Psoas muscle (tissue), 8 donors: ENCODE measurements at places on chromosomes 7 and 10. TPM values are rescaled to one million over a fixed set of nuclear protein-coding genes. Genes with fewer than 3 reads are reported as not detected.

GRCh38 chr7:100013328-100013676 lies 2.1 kb upstream of the ZKSCAN1 start:
- H3K27ac ChIP-seq, result no peak overlapping the region
- peaks cover 17% of the 10 kb centered on the region for H3K4me1 ChIP-seq
- no peaks in the 10 kb centered on the region for H3K27me3 ChIP-seq
- H3K4me3 ChIP-seq, result no peak overlapping the region
- DNase-seq, result no peak

Gene LRRN3
- total RNA-seq, result 0.46 TPM

Gene CCDC146
- total RNA-seq, result 1.7 TPM

DNA sequence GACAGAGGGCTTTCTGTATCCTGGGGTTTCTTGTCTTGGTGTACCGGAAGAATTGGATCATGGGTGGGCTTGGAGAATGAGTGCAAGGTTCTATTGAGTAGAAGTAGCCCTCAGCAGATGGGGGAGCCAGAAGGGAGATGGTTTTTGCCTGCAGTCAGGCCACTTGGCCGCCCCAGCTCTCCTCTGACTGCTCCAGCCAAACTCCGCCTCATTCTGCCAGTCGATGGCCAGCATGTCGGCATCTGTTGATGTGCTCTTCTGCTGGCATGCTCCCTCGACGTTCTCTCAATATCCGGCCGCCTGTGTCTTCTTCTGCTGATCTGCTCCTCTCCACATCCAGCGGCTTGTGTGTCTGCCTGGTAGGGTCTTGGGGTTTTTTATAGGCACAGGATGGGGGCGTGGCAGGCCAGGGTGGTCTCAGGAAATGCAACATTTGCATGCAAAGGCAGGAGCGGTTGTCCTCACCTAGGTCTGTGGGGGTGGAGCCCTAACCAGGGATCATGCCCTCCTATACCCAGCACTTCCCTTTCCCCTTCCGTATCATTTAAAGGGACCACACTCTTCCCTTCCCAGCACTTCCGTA lies 40.2 kb upstream of the TNS3 start:
- no peaks in the 10 kb centered on the region for H3K36me3 ChIP-seq
- no peak overlapping the region for H3K4me3 ChIP-seq
- H3K27ac ChIP-seq, result no peak overlapping the region
- no peaks in the 10 kb centered on the region for H3K4me1 ChIP-seq
- DNase-seq, result no peak

Gene CTNNA3
- total RNA-seq, result 30.9 TPM

- peaks cover 4% of the 10 kb centered on the region for H3K4me1 ChIP-seq
- H3K36me3 ChIP-seq, result no peaks in the 10 kb centered on the region
- no peak overlapping the region for H3K27ac ChIP-seq
Observed at GRCh38 chr10:77859200-77859864, 67.2 kb downstream of the DLG5 start.

GRCh38 chr10:851901-852300 lies 79.6 kb downstream of the LARP4B start:
- no peak for DNase-seq
- no peaks in the 10 kb centered on the region for H3K27me3 ChIP-seq
- no peak overlapping the region for H3K4me3 ChIP-seq
- H3K4me1 ChIP-seq, result peaks cover 4% of the 10 kb centered on the region

- H3K27me3 ChIP-seq, result no peaks in the 10 kb centered on the region
- no peak overlapping the region for H3K27ac ChIP-seq
- no peak overlapping the region for H3K4me3 ChIP-seq
- DNase-seq, result no peak
- peaks cover 5% of the 10 kb centered on the region for H3K36me3 ChIP-seq
- H3K4me1 ChIP-seq, result peaks cover 12% of the 10 kb centered on the region
Observed at GRCh38 chr10:86443069-86443468, 76.5 kb upstream of the GRID1 start.

Gene SPDYE8
- total RNA-seq, result not detected

DNA sequence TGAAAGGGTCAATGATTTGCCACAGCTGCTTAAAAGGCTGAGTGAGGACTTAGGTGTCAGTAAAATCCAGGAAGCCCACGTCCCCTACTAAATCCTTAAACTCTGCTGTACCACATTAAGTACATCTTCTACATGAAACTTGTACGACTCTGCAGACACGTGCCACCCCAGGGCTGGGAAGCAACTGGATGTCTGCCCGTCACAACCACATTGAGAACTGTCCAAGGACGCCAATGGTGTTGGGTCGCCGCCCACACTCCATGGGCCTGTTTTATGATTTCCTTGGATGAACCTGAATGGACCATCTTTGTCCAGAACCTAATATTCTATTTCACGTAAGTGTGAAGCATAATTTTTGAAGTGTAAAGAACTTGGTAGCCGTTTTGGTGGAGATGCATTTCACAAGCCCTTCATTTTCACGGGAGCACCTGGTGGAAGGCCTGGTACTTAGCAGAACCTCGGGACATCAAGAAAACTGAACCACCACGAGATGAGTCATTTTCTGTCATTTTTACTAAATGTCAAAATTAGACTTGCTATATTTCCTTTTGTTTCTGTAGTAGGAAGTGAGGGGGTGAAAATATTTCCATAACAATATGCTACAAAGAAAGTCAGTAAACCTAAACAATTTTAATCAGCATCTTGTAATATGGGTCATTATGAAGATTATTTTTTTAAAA lies 134.9 kb downstream of the SFMBT2 start:
- peak; percentile 27 for DNase-seq
- no peaks in the 10 kb centered on the region for H3K36me3 ChIP-seq
- no peaks in the 10 kb centered on the region for H3K27me3 ChIP-seq
- no peak overlapping the region for H3K27ac ChIP-seq
- H3K4me1 ChIP-seq, result peaks cover 7% of the 10 kb centered on the region
- H3K4me3 ChIP-seq, result no peak overlapping the region

GRCh38 chr10:100810091-100810834 lies 64.9 kb downstream of the PAX2 start:
- no peaks in the 10 kb centered on the region for H3K27me3 ChIP-seq
- no peak for DNase-seq
- no peak overlapping the region for H3K4me3 ChIP-seq
- H3K36me3 ChIP-seq, result no peaks in the 10 kb centered on the region
- no peak overlapping the region for H3K27ac ChIP-seq

DNA sequence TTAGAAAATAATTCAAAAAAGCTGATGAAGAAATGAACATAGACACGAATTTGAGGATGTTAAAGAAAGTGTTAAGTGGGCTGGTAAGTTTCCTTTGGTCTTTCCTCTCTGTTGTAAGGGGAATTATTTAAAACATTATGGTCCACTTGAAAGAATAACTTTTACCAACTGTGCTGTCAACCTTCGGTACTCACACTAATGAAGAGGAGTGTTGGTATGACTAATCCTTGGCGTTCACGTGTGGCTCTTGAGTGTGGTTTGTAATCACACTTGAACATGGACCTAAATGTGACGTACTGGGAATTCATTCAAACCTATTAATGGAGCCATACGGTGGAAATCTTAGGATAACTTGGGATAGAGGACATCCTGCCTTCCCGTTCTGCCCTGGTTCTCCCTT lies 41.3 kb downstream of the TBXAS1 start:
- no peak overlapping the region for H3K27ac ChIP-seq
- no peak for DNase-seq
- no peak overlapping the region for H3K4me3 ChIP-seq
- no peaks in the 10 kb centered on the region for H3K4me1 ChIP-seq

DNA sequence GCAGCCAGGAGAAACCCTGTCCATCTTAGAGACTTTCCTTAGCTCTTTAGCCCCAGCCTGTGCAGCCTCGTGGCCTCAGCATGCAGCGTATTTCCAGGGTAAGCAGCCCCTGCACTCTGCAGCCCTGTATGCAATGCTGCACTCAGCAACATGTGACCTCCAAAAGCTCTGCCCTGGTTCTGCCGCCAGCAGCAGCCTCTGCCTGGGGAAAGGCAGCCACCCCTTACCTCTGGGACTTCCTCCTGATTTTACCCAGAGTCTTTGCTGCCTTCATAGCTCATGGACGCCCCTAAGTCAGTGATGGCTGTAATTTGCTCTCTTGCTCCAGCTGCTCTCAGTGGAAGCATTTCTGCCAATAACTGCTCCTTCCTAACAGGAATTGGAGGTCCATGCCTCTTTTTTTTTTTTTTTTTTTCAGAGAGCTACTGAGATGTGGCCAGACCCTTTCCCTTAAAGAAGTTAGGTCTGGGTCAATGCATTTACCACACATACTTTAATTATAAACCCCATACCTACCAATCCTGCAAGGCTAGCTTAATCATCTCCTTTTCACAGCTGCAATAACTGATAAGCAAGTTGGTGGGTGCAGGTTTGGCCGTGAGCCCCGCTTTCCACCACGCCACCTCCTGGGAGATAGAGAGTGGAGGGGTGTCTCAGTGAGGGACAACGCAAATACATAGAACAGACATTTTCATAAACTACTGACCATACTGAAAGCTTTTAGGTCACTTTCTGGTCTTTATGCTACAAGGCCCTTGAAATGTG lies 71.7 kb downstream of the RAMP3 start:
- H3K27ac ChIP-seq, result no peak overlapping the region
- no peak overlapping the region for H3K4me3 ChIP-seq
- no peaks in the 10 kb centered on the region for H3K27me3 ChIP-seq
- H3K36me3 ChIP-seq, result no peaks in the 10 kb centered on the region

Gene TAS2R40
- total RNA-seq, result not detected

DNA sequence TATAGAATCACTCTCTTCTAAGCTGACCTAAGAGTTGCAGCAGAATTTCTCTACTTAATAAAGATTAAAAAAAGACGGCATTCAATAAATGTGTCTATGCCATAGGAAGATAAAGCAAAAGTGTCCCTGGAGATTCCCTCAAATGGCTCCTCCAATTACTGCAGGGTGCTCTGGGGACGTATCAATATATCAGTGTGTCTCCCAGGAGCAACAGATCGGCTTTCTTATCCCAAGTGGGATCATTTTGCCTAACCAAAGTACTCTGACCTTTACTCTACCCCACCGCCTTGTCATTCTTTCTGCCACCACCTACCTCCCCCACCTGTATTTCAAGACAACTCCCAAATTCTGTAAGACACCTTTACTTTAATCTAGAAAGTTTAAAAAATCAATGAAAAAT lies 202.0 kb upstream of the SEMA3C start:
- no peak for DNase-seq
- H3K27me3 ChIP-seq, result no peaks in the 10 kb centered on the region
- no peaks in the 10 kb centered on the region for H3K36me3 ChIP-seq

- no peaks in the 10 kb centered on the region for H3K4me1 ChIP-seq
- no peaks in the 10 kb centered on the region for H3K27me3 ChIP-seq
- no peaks in the 10 kb centered on the region for H3K36me3 ChIP-seq
- H3K4me3 ChIP-seq, result no peak overlapping the region
- DNase-seq, result no peak
Observed at GRCh38 chr7:44176486-44176885, 12.8 kb downstream of the GCK start.

DNA sequence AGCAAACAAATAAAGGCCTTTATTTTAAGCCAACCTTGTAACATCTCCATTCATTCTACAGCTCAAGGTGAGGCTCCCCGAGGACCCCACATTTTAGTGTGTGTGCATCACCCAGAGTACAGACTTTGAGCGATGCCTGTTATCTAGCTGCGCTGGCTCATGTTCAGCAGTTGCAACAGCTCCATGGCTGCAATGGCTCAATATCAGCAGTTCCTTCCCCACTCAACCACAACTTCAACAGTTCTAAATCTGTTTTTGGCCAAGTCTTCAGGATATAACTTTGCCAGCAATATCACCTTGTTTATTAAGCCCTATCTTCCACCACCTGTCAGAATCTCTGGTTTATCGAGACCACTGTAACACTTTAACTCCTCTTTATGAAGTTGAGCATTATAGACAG lies 95.8 kb downstream of the WNT2 start:
- no peaks in the 10 kb centered on the region for H3K4me1 ChIP-seq
- H3K27me3 ChIP-seq, result no peaks in the 10 kb centered on the region
- DNase-seq, result no peak
- no peak overlapping the region for H3K4me3 ChIP-seq
- H3K27ac ChIP-seq, result no peak overlapping the region
- peaks cover 33% of the 10 kb centered on the region for H3K36me3 ChIP-seq

GRCh38 chr7:118152149-118152548 lies 31.8 kb upstream of the LSM8 start:
- DNase-seq, result no peak
- H3K4me1 ChIP-seq, result no peaks in the 10 kb centered on the region
- H3K36me3 ChIP-seq, result no peaks in the 10 kb centered on the region
- H3K27me3 ChIP-seq, result peaks cover 6% of the 10 kb centered on the region
- H3K27ac ChIP-seq, result no peak overlapping the region

DNA sequence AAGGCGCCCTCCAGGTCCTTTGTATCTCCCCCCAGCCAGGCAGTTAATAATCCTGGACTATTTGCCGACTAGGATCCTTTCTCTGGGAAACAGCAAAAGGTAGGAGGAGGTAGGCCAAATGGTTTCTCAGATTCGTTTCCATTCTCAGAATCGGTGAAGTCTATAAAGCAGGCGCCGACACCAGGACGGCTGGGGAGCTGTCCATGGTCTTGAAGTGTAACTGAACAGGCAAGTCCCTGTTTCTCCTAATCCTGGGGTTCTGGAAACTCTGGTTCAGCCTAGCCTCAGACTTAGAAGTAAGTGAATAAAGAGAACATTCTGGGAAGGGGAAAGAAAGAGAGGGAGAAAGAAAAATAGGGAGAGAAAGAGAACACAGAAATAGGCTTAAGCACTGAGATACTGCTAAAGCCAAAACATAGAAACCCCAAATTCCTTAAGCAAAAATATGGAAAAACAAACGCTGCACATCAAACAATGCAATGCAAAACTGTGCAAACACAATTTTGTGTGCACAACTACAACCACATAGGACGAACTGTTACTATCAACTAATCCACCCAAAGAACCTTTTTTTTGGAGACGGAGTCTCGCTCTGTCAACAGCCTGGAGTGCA lies 11.1 kb upstream of the INA start:
- no peak overlapping the region for H3K27ac ChIP-seq
- DNase-seq, result no peak
- no peaks in the 10 kb centered on the region for H3K36me3 ChIP-seq
- H3K4me1 ChIP-seq, result no peaks in the 10 kb centered on the region
- H3K4me3 ChIP-seq, result no peak overlapping the region
- no peaks in the 10 kb centered on the region for H3K27me3 ChIP-seq

Gene SPDYE1
- total RNA-seq, result not detected

Gene ABCC2
- total RNA-seq, result 2.3 TPM

Gene PODXL
- total RNA-seq, result 16.2 TPM

Gene CALHM3
- total RNA-seq, result not detected

Gene OR6V1
- total RNA-seq, result not detected

DNA sequence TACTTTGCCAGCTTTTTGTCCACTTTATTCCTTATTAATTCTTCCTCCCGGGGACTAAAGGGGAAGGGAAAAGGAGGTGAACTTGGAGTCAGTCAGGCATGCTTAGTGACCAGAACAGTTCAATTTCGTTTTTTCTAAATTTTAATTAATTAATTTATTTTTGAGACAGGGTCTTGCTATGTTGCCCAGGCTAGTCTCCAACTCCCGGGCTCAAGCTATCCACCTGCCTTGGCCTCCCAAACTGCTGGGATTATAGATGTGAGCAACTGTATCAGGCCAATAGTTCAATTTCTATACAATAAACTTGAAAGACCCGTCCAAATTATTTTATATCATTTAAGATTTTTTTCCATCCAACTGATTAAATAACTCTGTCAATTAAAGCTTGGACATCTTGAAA lies 1.3 kb upstream of the SLF2 start:
- peak overlapping the region; percentile 87 for H3K27ac ChIP-seq
- H3K4me1 ChIP-seq, result peaks cover 25% of the 10 kb centered on the region
- peaks cover 9% of the 10 kb centered on the region for H3K36me3 ChIP-seq
- no peak for DNase-seq
- no peaks in the 10 kb centered on the region for H3K27me3 ChIP-seq
- H3K4me3 ChIP-seq, result peak overlapping the region; percentile 95
